ENCODE measurements at places on chromosomes 16 and 17.

DNA sequence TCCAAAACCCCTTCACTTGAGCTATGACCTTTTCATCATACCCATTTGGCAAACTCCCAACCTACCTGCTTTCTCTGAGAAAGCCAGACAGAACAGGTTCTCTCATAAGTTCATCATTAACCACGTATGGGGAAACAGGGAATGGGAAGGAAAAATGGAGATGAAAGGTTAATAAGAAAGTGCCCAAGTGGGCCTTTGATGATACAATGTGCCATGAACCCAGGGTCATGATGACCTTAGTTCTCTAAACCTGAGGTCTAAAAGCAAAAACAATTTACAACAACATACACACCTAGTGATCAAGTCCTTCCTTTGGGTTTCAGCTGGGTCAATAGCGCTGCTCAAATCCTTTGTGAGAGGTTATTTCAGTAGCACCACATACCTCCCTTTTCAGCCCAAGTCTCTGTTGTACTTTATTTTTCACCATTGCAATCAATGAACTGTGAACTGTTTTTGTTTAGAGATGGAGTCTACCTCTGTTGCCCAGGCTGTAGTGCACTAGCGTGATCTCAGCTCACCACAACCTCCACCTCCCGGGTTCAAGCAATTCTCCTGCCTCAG lies 14.5 kb upstream of the RANGRF start:
- no peak for DNase-seq

DNA sequence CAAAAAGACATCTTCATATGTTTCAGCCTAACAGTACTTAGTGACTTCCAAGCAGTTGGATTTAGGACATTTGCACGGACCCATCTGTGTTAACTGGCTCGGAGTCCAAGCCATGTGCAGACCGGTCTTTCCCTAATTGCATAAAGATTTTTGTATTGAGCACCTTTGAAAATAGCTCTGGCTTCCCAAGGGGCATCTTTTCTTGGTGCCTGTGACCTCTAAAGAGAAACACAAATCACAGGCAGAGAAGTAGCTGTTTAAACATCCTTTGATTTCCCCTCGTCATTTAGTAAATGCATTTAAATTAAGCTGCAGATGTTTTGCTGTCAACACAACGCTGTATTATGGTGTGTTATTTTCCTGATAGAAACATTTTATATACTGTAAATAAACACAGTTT lies 288.2 kb upstream of the SALL1 start:
- DNase-seq: no peak

DNA sequence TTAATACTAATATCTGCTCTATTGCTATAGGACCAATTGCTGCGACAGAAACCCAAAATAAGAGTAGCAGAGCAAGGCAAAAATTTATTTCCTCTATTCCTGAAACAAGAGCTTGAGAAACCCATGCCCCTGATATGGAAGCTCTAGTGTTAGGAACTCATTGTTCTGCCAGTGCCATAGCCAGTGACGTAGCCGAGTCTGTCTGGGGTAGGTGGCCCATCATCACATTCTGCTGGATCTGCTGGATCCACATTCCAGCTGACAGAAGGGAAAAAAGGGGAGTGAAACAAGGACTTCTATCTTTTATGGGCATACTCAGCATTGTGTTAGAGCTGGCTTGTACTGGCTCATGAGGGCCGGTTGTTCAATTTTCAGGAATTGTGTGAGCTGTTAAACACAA lies 248.9 kb upstream of the MON1B start:
- no peak for DNase-seq

DNA sequence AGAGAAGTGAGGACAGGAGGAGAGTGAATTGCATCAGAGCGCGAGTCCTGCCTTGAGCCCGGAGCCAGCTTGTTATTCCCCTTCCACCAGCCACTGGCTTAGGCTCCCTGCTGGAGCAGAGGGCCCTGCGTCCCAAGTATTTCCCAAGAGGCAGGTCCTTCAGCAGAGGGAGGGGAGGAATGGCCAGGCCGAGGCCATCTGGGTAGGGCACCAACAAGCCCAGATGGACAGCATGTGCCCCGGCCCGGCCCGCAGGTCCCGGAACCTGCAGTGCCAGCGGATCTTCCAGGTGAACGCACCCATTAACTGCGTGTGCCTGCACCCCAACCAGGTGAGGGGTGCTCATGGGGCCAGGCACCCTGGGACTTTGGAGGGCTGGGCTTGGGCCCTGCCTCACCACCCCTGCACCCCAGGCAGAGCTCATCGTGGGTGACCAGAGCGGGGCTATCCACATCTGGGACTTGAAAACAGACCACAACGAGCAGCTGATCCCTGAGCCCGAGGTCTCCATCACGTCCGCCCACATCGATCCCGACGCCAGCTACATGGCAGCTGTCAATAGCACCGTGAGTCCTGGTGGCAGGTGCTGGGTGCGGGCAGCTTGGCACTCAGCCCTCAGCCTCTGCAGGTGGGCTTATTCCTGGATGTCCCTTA lies 1.7 kb downstream of the MLST8 start:
- no peak for DNase-seq

GRCh38 chr16:67858500-67858899 lies 11.0 kb upstream of the CENPT start:
- no peak for DNase-seq

DNA sequence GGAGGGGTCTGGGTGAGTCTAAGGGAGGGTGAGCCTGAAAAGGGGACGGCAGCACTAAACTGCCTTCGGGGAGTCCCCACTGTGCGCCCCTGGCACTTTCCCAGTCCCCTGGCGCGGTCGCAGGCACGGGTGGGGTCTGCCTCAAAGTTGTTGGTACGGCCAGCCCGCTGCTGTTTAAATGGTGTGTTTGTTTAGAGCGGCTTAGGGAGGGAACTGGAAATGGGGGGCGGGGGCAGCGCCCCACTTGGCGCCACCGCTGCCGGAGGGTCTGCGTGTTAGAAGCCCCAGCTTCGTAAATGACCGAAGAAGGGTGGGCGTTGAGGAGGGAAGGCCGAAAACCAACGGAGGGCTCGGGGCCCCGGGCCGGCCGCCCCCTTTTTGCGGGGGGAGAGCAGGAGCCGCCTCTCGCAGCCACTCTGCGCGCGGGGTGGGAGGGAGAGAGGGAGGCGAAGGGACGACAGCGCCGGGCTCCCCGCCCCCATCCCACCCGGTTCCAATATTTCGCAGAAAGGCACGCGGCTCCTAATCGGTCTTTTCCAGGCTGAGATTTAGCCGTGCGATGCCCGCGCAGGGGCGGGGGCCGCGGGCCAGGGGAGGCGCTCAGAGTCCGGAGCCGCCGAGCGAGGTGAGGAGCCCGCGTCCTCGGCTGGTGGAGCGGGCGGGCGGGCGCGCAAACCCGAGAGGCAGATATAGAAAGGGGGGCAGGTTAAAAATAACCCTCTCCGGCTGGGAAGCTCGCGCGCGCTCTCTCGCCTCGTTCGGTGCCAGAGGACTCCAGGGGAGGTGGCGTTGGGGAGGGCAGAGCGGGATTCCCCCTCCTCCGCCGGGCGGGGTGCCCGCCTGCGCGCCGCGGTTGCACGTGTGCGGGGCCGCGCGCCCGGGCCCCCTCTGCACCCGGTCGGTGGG lies 54.9 kb downstream of the SREBF1 start:
- DNase-seq: peak; percentile 44

GRCh38 chr17:4744999-4745969 lies 5.6 kb upstream of the CXCL16 start:
- no peak for DNase-seq

DNA sequence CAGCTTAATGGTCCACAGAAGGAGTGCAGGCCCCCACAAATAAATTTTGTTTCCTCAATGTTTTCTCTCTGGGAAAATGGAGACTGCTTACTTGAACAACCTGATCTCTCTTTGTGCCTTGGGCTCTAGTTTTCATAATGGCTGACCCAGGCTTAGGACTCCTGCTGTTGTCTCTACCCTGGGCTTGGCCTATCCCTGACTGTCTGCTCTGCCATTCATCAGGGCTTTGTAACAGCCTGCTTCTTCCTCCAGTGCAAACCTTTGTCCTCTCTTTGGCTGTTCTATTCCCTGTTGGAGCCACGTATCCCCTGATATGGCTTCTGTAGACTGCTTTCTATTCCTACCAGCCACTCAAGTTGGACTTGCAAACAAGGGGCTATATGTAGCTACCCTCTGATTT lies 139.8 kb downstream of the SHISA9 start:
- DNase-seq: no peak

- no peak for DNase-seq
Observed at GRCh38 chr17:80731323-80731722, 186.7 kb downstream of the RPTOR start.

GRCh38 chr17:29731589-29731929 lies 108.8 kb upstream of the CORO6 start:
- DNase-seq: no peak

GRCh38 chr16:6684076-6684673 lies 648.5 kb upstream of the RBFOX1 start:
- no peak for DNase-seq

GRCh38 chr17:75783803-75784472 lies 668 bp upstream of the UNK start:
- DNase-seq: peak; percentile 25

DNA sequence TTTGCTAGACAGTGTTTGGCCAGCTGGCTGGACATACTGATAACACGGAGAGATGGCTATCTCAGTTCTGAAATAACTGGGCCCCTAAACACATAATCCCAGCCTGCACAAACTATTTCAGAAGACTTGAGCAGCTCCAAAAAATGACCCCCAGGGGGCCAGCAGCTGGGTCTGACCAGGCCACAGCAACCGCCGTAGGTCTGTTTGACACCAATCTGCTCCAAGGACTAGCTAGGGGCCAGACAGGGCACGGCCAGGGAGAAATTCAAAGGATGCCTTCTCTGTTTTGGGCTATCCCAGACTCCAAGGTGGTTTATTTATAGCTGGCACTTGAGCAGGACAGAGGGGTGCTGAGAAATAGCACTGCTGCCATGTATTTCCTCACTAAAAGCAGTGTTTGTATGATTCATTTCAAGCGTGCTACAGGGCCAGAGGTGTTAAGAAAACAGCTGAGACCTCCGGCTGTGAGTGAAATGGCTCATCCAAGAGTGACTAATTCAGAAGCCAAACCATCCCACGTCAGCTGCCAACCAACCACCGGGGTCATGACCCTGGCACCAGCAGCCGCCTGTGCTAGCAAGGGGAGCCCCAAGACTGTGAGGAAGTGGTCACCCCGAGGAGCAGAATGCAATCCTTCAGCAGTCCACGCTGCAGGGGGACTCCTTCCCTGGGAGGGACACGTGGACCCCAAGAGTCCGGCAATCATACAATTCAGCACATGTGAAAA lies 5.7 kb downstream of the GGA2 start:
- DNase-seq: peak; percentile 83

DNA sequence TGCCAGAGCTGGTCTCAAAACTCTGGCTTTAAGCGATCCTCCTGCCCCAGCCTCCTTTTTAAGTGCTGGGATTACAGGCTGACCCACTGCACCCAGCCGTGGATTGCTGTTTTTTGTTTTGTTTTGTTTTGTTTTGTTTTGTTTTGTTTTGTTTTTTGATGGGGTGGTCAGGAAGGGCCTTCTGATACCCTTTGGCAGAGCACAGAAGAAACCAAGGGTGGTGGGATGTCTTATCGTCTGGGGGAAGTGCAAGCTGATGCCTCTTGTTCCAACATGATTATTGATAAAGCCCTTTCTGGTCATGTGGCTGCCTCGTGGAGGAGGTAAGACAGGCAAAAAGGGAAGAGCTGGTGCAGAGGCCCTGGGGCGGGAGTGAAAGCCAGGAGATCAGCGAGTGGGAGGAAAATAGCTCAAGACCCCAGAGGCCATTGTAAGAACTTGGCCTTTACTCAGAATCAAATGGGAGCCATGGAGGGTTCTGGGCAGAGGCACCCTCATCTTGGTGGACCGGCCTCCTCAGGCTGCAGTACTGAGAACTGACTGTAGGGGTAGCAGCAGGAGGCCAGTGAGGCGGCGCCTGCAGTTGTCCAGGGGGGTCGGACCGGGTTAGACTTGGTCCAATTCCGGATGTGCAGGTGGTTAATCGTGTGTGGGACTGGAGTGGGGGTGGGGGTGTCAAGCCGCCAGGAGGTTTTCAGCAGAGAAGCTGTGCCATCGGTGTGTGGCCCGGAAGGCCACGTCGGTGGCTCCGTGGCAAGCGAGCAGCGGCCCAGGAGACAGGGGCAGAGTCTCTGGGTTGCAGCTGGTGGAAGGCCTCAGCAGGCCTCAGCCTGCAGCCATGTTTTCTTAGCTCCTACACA lies 84.4 kb upstream of the GSE1 start:
- peak; percentile 21 for DNase-seq

GRCh38 chr16:68767581-68767980 lies 30.5 kb downstream of the CDH1 start:
- DNase-seq: no peak

DNA sequence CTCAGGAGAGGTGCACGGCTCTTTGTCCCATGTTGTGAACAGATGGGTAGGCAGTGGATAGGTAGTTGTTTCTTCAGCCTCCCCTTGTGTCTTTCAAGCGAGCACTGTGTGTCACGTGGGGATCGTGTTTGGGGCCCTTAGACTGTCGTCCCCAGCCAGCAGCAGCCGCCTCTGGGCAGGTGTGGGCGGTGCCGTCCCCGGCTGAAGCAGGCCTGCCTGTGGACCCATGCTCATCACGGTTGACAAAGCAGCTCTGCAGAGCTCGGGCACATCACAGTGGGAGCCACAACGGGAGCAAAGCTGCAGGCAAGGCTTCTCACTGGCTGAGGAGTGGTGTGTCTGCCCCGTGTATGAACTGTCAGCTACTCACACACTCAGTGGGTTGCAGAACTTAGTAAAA lies 4.7 kb upstream of the RPL13 start:
- DNase-seq: no peak
